Smooth muscle cell of the brain vasculature (primary cell): ENCODE measurements at places on chromosomes 7 and 10.

GRCh38 chr10:31314256-31315150 lies 4.5 kb upstream of the ZEB1 start:
- DNase-seq: no peak

- no peak for DNase-seq
Measured at GRCh38 chr10:101301111-101301731, 52.7 kb upstream of the BTRC start.

DNA sequence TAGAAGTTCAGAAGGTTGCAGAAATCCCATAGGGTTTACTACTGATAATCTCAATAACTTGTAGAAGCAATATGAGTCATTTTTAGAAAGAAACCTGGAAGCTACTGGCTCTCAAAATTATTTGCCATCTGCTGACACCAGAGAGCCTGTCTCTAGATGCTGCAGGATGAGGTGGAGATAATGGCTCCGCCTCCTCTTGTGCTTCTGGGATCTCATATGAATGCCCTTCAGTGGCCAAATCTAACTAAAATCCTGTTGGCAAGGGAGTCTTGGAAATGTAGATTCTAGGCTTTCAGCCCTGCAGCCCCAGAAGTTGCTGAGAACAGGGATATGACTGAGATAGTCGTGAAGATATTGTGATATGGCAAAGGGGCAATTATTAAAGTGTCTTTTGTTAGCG lies 348.1 kb downstream of the CCSER2 start:
- DNase-seq: no peak

DNA sequence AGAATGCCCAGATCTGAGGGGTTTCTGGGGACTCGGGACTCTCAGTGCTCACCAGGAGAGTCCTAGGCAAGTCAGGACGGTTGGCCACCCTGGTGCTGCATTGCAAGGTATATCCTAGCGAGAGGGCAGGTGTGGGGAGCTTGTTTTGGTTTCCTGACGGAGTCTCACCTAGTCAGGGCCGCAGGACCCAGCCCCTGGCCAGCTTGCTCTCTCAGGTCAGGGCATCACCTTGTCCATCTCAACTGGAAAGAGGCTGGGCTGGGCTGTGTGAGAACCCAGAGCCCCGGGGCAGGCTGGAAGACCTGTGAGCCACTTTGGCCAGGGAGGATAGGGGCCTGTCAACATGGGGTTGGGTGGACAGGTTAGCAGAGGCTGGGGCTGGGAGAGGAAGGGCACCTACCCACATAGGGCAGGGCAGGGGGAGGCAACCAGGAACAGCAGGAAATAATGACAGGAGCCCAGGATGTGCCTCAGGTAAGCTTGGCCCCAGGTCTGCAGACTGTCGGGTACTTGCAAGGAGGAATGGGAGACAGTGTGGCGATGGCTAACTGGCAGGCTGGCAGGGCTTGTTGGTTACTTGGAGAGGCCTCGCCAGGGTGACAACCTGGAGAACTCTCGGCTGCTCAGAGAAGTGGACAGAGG lies 31.5 kb downstream of the DNAJB12 start:
- DNase-seq: no peak

- no peak for DNase-seq
Measured at GRCh38 chr10:84237199-84238051, 3.9 kb downstream of the LRIT1 start.

- no peak for DNase-seq
Measured at GRCh38 chr10:129793996-129794395, 170.1 kb downstream of the EBF3 start.

DNA sequence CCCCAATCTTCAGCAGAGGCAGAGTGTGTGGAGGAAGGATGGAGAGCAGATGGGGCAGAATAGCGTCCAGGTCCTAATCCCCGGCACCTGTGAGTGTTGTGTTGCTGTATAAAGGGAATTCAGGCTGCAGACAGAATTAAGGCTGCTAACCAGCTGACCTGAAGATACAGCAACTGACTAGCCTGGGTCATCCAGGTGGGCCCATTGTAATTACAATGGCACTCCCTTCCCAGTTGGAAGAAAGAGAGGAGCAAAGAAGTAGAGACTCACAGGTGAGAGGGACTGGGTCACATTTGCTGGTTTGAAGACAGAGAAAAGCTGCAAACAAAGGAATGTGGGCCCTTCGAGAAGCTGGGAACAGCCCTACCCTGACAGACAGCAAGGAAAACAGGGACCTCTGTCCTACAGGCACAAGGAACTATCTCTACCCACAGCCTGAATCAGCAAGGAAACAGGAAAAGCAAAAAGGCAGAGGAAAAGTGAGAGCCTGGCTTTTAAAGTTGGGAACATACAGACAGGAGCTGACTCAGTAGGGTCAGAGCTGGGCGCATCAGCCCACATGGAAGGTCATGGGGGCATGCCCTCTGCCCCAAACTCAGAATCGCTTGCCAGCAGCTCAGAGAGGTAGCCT lies 11.6 kb upstream of the TMEM72 start:
- DNase-seq: no peak

GRCh38 chr7:107638594-107638993 lies 22.0 kb upstream of the SLC26A4 start:
- DNase-seq: no peak

DNA sequence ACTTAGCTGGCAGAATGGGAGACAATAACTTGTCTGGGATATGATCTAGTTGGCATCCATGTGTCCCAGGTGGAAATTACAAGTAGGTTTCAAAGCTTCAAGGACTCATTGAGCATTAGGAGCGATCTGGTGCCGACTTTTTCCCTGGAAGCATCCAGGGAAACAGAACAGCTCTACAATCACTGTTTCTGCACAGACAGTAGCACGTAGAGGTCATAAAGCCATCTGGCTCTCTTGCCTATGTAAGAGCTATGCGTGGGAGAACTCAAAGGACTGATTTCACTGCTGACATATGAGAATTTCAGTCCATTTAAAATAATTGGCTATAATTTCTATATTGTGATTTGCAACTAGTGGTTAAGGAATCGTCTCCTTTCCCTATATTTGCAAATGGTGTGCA lies 791.7 kb downstream of the REEP3 start:
- DNase-seq: no peak

DNA sequence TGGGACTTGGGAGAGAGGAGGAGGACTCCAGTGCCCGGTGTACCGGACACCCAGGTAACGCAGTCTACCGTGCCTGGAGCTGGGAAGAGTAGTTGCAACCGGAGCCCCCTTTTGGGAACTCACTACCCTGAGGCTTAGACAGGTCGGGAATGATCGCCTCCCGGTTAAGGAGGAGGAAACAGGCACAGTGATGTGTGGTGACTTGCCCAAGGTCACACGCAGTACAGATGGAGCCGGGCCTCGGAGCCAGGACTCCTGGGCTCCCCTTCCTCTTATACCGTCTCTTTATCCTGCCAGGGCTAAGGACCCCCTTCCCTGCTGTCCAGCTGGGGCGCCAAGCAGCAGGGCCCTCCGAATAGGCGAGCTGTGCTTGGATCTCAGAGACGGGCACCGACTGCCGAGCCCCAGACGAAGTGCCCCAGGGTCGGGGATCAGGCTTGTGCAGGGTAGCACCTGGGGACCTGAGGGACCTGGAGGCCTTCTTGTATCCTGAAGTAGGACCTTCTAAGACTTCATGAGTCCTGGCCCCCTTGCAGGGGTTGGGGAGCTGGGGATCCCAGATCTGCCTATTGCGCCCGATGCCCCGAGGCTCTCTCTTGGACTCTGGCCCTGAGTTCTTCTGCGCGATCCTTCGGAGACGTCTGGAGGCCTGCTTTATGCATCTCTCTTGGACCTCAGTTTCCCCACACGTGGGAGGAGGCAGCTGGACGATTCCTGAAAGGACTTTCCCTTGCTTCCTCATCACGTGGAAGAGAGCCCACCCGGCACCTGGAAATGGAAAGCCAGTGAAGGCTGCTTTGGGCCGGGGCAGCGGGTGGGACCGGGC lies 767 bp upstream of the CYP26A1 start:
- no peak for DNase-seq

GRCh38 chr7:92809760-92810573 lies 26.4 kb downstream of the CDK6 start:
- DNase-seq: no peak

DNA sequence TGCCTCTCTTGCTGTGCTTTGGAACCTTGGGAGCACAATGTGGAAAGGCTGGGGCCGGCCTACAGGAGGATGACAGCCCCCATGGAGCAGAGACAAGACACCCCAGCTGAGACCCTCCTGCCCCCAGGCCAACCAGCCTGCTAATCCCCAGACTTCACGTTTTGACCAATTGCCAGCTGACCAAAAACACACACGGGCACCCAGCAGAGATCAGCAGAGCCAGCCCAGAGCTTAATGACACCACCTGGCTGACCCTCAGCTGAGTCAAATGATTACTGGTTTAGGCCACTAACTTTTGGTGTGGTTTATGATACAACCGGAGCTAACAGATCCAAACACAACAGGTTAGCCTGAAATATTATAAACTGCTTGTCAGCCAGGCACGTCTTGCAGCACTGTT lies 111.2 kb upstream of the KIF5B start:
- DNase-seq: no peak

DNA sequence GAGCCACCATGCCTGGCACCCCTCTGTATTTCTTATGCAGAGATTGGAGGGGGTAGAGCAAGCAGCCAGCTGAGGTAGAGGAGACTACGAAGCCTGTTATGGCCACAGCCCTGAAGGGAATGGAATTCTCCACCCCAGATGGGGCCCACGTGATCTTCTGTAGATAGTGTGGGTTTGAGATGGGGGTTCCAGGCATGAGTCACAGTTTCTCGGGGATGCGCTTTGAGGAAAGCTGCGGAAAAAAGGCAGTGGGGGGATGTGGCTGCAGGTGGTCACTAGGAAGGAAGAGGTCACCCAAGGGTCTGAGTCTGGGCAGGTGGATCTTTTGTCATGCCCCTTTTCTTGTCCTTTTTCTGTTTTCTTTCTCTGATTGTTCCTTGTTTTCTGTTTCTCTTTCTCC lies 11.5 kb downstream of the FAM131B start:
- no peak for DNase-seq

DNA sequence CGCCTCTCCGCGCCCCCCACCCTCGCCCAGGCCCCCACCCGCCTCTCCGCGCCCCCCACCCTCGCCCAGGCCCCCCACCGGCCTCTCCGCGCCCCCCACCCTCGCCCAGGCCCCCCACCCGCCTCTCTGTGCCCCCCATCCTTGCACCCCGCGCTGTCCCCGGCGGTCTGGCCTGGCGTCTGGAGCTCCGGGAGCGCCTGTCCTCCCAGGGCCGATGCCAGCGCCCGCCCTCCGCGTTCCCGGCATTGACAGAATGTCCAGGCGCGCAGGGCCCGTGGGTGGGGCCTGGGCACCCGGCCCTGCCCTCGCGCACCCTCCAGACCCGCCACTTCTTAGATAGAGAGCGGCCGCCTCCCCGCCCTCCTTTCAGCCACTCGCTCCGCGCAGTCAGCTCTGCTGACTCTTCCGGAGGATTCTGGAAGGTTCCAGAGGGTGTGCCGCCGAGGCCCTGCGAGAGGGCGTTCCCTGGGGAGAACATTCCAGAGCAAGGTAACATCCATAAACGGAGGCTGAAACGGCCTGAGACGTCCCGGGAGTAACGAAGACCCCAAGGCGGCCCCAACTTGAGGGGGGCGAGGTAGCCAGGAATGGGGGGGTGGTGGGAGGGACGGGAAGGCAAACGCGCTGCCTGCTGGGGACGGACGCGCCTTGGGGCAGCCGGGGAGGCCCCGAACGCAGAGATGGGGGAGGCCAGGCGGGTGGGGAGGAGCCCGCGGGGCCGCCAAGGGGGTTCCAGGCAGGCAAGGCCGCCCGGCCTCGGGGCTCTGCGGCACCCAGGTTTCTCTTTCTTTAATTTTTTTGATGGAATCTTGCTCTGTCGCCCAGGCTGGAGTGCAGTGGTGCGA lies 117.8 kb downstream of the DYNC2I1 start:
- DNase-seq: no peak

- no peak for DNase-seq
Measured at GRCh38 chr7:133061357-133061756, 20.5 kb downstream of the CHCHD3 start.

- DNase-seq: no peak
Measured at GRCh38 chr7:18370633-18371032, 124.9 kb upstream of the HDAC9 start.

DNA sequence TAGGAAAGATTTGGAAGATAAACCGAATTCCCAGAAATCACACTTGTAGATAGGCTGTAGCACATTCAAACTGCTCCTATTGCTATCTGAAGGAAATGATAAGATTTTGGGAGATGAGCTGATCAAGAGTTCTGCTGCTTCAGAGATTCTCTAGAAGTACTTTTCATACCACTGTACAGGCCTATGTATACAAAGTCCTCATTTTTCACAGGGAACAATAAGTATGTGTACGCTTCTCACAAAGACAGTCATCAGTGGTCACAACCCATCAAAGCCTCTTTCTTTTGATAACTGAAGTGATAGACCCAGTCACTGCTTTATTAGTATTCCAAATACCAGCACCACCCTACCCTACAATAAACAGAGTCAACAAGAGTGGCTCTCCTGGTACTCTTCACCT lies 15.6 kb upstream of the SEPTIN7 start:
- no peak for DNase-seq

GRCh38 chr7:55066524-55066923 lies 47.7 kb downstream of the EGFR start:
- DNase-seq: no peak

DNA sequence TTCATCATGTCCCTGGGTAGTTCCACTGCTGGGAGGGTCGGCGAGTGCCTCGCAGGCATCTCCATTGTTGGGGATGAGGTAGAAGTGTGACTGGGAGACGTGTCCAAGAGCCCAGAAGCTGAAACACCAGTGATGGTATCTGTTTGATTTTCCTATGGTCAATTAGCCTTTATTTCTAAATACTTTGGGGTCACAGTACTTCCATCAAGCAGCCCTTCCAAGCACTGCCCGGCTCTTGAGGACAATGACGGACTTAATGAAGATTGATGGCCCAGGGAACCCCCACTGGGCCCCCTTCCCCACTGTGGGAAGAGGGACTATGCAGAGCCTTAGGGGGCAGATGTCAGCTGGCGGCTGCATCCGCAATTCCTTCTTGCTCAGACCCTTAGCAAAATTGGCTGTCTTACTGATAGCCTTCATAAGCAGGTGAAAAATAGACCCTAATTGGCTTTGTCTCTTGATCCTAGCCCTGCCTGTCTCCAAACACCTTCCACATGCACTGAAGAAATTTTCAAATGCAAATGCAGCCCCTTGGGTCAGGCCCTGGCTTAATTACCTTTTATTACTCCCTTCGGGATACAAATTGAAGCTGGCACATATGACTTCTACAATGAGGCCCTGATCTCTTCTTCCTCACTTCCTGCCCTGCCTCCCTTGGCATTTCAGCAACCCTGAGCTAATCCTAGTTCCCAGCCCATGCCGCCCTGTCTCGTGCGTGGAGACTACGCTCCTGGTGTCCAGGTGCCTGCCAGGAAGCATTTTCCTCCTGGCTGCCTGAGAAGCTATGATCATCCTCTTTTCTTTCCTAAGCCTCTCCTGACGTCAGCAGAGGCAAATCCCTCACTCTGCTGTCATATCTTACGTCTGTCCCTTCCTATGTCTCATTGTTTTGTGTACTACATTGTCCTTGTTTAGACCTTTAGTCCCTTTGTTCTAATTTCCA lies 124.5 kb upstream of the GDF10 start:
- DNase-seq: no peak

DNA sequence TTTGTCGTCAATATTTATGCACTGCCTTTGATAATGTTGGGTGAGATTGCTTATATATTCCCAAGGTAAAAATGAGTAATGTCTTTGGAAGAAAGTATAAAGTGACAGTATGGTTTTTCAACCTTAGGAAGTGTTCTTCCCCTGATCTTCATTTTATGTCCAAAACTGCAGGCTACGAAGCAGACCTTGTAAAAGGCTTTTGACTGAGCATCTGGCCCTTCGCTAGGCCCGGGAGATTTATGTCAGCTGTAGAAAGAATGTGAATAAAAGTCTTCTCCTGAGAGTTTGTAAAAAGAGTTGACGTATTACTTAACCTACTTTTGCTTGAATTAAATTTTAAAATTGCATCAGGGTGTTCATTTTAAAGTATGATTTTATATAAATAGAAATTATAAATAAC lies 116.8 kb downstream of the CPED1 start:
- DNase-seq: no peak
